ENCODE measurements at places on chromosomes 11 and 22.

GRCh38 chr11:109929308-109929707 lies 163.9 kb upstream of the ZC3H12C start:
- no peak for DNase-seq

GRCh38 chr11:118051611-118052461 lies 25.0 kb upstream of the TMPRSS4 start:
- peak; percentile 40 for DNase-seq

DNA sequence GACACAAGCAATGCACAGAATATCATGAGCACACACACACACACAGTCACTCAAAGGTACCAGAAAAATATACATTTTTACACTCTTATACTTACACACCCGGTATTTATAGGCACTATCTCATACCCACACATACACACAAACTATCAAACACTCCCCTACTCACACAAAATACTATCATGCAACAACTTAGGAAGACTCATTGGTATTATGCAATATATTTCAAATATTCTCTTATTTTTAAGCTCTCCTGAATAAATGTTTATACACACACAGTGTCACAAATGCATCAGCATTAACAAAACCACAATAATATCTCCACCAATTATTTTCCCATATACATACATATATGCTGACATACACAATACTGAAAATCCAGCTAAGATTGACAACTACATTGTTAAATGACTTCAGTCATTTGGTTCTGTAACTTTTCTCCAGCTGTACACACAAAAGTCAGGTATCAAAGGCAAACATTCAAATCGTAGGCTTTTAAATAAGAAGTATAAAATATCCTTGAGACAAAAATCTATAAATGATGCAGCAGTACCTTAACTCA lies 2.6 kb upstream of the OR51I1 start:
- no peak for DNase-seq

- no peak for DNase-seq
Observed at GRCh38 chr22:24554313-24555164, at the start of gene GUCD1. TSS of gene GUCD1 (minus strand) at chr22:24555138. CDS start at chr22:24554991, 147 bp downstream.

DNA sequence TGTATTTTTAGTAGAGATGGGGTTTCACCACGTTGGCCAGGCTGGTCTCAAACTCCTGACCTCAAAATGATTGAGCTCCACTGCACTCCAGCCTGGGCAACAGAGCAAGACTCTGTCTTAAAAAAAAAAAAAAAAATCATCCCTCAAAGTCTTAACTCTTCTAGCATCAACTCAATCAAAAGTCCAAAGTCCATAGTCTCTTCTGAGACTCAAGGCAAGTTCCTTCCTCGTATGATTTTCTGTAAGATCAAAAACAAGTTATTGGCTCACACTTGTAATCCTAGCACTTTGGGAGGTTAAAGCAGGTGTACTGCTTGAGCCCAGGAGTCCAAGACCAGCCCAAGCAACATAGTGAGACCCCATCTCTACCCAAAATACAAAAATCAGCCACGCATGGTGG lies 24.4 kb downstream of the PLEKHB1 start:
- no peak for DNase-seq

- no peak for DNase-seq
Observed at GRCh38 chr11:14065141-14065540, 102.6 kb downstream of the SPON1 start.

DNA sequence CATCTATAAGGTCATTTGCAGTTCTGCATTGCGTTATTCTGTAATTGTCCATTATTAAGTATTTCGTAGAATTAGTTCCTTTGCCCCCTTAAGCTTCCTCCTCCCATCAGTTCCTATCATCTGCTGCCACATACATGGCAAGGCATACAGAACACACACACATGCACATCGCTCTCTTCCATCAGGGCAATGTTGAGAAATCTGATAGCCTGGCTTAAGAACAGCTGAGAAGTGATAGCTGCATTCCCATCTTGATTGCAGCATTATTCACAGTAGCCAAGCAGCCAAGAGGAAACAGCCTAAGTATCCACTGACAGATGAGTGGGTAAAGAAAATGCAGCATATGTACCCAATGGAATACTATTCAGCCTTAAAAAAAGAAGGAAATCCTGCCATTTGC lies 186.8 kb upstream of the CADM1 start:
- no peak for DNase-seq

- DNase-seq: no peak
Observed at GRCh38 chr22:38273135-38273826, 471 bp upstream of the TMEM184B start.
